ENCODE measurements at places on chromosomes 12 and 14.

GRCh38 chr14:38316922-38317321 lies 61.0 kb upstream of the CLEC14A start:
- no peak for DNase-seq

DNA sequence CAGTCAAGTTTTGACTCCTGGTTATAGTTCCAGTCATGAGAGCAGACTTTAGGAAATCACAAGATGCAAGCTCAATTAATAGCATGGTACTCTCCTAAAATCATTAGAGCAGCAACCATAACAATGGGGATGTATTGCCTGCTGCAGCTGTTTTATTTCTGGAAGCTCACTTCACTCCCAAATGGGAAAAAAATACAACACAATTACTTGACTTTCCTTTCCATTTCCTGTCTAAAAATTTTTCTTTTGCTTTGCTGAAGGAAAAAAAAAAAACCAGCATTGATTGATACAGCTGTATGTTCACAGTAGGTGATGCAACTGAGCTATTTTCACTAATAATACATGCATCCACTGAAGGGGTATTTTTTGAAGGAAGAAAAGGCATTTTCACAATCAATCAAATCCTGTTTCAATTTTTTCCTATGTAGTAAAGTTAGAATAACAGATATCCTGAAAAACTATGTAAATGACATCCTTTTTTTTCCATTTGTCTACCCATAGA lies 143.9 kb upstream of the NOVA1 start:
- DNase-seq: no peak

DNA sequence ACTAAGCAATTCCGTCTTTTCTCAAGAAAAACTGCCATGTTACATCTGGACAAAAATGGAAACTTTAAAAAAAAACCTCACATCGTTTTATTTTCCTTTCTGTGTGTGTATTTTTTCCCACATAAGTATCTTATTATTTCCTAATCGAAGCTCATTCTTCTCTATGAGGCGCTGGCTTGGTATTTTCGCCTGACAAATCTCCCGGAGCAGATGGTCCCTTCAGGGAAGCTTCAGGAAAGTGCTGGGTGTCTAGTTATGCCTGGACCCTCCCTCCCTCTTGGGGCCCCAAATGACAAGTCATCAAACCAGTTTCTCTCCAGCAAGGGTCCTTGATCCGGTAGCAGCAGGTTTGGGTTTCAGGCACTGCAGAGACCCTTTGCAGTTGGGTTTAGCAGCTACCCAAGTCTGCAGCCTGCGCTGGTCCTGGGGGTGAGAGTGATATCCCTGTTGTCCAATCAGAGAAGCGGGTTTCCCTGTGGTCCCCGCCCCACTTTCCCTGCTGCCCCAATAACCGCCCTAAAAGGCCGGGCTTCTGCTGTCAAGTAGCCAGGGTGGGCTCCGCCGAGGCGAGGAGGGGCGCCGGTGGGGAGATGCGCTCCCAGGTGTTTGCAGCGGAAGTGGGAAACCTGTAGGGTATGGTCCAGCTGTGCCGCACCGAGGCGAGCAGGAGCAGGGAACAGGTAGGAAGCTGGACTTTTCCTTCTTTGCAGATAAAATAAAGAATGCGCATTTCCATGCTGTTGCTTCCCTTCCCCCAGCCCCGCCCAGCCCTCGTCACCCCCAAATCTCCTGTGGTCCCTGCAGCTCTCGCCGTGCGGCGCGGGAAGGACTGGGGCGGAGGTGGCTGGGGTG lies at the start of gene CNTN1:
TSS of gene CNTN1 (plus strand) at position 527 of the 852 bp plus-strand sequence.
- DNase-seq: no peak

DNA sequence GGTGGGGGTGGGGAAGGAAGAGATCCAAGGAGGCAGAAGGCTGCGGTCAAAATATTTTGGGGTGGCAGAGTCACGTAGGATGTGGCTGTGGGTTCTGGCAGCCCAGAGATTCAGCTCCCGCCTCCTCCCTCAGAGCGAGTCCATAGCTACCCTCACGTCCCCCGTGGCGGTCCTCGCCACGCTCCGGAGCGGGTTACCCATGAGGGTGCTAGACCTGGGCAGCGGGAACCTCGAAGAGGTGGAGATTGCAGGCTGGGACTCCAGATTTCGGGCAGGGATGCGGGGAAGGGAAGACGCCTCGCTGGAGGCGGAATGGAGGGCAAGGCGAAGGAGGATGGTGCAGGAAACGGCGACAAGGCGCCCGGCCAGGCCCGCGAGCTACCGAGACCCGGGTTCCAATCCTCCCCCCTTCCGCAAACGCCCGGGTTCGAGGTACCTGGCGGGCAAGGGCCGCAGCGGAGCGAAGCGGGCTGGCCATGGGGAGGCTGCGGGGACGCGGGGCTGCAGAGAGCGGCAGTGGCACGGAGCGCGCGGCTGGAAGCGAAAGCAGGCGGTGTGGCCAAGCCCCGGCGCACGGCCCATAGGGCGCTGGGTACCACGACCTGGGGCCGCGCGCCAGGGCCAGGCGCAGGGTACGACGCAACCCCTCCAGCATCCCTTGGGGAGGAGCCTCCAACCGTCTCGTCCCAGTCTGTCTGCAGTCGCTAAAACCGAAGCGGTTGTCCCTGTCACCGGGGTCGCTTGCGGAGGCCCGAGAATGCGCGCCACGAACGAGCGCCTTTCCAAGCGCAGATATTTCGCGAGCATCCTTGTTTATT lies 46.2 kb downstream of the BCAT1 start:
- peak; percentile 50 for DNase-seq

GRCh38 chr12:57218030-57218853 lies 1.6 kb downstream of the NXPH4 start:
- no peak for DNase-seq

Measured in activated CD4-positive, alpha-beta T cell treated with anti-CD3 and anti-CD28 coated beads, Interleukin-2, amount 10 ng/mL, durations not matched to agents 7 days and 5 days (primary cell).